ENCODE measurements at places on chromosomes 11 and 22.

DNA sequence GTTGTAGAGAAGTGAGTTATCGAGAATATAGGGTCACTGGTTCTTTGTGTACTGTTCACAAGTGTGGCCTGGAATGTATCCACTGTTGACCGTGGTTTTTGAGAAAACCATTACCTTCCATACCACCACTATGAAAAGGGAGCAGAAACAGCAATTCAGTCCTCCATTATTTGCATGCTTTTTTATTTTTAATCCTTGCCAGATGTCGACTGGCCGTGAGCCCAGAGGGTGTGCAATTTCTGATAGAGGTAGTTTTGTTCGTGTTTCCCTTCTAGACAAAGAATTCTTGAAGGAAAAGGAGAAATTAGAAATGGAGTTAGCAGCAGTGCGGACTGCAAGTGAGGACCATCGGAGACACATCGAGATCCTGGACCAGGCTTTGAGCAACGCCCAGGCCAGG is 81.7 kb downstream of the AMOTL1 start:
- DNase-seq = no peak

GRCh38 chr11:69192301-69192721 is 36.6 kb downstream of the SMIM38 start:
- no peak for DNase-seq

DNA sequence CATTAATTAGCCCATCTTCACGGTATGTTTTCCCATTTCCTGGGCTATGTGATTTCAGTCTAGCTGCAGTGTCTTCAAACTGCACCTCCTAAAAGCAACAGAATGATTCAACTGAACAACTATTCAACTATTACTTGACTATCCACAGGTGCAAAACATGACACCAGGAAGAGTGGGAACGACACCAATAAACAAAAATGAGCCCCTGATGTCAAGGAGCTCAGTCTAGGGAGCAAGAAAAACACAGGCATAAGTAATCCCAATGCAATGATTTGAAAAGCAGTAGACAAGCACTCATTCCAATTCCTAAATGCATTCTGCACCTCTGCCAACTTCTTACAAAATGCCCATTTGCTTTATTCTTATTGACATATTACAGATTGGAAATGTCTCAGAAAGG is 285.6 kb downstream of the ETS1 start:
- no peak for DNase-seq

GRCh38 chr22:41458161-41458728 is 10.2 kb downstream of the PHF5A start:
- no peak for DNase-seq

DNA sequence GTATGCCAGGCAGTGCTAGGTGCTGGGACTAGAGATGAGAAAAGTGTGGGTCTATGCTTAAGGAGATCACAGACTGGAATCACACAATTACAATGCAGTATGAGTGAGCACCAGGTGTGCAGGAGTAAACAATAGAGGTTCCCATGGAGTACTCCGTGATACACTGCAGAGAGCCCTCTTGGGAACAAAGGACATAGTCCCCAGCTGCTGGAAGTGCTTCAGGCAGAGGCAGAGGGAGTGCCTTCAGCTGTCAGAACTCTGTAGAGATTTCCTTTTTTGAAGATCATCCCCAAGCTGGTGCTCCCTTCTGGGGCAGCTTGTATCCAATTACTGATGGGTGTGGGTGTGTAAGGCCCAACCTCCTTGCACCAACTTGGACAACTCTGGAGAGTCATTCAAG is 143.5 kb upstream of the PLET1 start:
- DNase-seq = no peak

- DNase-seq = peak; percentile 66
Measured at GRCh38 chr11:118907051-118908042, 18.4 kb downstream of the BCL9L start.

DNA sequence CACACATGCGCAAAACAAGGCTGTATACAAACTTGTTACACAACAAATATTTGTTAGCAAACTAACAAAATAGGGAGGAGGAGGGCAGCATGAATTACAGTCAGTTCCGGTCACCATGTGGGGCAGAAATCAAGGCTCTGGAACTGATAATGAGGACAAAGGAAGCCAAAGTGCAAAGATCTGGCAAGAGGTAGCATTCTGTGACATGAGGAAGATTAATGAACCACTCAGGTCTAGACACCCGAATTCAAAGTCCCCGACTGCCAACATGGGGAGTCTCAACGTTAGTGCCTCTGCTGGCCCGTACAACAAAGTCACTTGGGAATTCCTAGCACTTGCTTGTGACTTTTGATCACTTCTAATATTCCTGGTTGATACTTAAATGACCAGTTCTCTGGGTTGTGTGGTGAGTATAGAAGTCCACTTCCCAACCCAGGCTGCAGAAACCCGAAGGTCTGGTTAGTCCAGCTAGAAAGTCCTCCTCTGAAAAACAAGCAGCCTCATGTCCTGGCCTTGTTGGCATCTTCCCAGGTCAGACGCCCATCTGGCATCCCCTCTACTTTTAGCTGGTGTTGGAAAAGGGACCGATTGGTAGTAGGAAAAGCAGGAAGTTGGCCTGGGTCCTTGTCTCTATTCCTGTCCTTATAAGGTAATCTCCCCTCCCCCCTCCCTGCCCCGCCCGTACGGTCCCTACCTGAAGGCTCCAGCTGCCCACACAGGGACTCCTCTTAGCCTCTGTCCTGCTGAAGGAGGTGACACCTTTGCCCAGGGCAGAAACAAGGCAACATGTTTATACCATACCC is 1.6 kb downstream of the SUN2 start:
- DNase-seq = no peak

DNA sequence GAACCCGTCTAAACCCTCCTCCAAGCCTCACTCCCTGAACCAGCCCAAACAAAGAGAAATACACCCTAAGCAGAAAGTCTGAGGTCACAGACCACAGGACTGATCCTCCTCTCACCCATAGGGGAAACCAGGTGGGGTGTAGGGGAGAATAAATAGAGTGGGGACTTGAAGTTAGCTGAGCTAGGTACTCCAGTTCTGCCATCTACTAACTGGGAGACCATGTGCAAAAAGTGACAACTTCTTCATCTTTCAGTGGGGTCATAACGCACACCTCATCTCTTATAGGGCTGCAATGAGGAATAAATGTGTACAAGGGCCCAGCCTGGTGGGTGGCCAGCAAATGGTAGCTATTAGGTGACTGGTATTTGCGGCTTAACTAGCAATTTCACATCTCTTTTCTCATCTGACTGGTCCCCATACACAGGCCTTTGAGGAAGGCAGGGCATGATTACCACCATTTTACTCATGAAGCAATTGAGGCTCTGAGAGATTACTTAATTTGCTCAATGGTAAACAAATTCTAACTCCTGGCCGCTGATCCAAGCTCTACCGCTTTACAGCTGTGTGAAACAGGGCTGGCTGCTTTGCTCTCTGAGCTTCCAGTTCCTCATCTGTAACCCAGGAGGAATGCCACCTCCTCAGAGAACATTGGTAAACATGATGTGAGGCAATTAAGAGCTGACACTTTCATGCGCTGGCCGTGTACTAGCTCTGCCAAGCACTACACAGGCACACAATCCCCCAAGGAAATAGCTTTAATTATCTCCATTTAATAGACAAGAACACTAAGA is 16.6 kb downstream of the TBC1D10A start:
- DNase-seq = no peak

- no peak for DNase-seq
Measured at GRCh38 chr11:119109843-119110242, 2.7 kb downstream of the C2CD2L start.

DNA sequence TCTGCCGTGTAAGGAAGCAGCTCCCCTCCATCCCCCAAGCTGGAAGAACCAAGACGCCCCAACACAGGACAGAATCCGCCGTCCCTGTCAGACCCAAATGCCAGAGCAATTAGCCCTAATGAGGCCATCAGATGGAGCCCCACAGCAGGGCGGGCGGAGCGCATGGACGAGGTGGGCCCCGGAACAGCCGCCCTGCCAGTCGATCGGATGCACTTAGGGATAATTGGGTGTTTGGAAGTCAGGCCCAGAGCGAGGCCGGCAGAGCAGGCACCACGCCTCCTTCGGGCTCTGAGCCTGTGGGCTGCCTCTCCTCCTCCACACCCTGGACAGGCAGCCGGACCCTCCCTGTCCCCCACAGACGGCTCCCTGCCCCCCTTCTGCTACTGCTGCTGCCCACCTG is 5.5 kb upstream of the TH start:
- no peak for DNase-seq

- DNase-seq = no peak
Measured at GRCh38 chr11:115630214-115630613, 126.0 kb upstream of the CADM1 start.

GRCh38 chr22:34880662-34881061 is 185.3 kb upstream of the ISX start:
- no peak for DNase-seq

- no peak for DNase-seq
Measured at GRCh38 chr22:30425616-30426387, at the start of gene MTFP1. Gene MTFP1, plus strand, starts transcription at chr22:30425768. Its CDS starts 112 bp downstream, at chr22:30425880.

DNA sequence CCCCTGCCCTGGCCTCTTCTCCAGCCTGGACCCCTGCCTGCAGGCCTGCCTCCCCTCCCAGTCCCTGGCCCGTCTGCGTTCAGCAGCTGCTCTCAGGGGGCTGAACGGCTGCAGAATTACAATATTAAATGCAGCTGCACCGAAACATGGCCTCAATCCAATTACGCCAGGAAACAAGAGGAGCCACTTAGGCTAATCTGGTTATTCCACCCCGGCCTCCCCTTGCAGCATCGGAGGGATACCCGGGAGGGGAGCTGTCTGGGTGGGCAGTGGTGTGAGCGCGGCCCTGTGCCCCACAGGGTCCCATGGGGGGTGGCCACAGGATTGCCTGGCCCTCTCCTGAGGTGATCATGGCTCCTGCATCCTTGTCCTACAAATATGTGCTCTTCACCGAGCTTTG is 42.6 kb downstream of the FLRT1 start:
- no peak for DNase-seq

DNA sequence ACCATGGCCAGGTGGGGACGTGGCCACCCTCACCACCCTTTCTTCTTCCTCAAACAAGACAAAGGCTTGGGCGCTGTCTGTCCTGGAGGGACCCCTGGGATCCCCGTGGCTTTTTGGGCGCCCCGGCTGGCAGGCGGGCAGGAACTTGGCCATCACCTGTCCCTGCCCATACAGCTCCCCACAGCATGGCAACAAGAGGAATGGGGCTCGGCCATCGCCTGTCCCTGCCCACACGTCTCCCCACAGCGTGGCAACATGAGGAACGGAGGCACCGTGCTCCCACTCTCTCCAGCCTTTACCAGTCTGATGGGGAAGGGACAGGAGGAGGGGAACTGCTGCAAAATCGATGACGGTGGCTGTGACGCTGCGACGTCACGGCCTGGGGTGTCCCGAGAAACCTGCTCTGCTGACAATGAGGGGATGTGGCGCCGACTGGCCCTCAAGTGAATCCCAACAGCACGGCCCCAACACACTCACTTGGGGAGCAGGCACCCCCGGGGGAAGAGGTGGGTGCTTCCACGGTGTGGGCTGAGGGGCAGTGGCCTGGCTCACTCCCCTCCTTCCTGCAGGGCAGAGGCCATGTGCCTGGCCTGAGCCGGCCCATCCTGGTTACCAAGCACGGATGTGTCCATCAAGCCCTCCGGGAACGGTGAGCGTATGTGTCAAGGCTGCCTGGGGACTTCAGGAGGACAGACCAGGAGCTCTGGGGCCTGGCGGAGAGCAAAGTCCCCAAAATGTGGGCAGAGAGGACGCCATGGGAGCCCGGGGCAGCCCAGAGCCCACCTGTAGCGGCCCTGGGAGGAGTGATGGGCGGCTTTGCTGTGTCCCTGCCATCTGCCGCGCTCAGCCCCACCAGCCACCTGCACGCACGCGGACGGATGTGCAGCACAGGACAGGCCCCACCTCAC is 30.4 kb downstream of the TOLLIP start:
- DNase-seq = no peak
